ENCODE measurements at places on chromosomes 7 and 10.
A peak's percentile ranks its signal among the peaks of the same experiment; 100 is the strongest.

- H3K36me3 ChIP-seq, result no peaks in the 10 kb centered on the region
- no peak overlapping the region for H3K27ac ChIP-seq
- peaks cover 31% of the 10 kb centered on the region for H3K4me1 ChIP-seq
- peaks cover 2% of the 10 kb centered on the region for H3K27me3 ChIP-seq
- H3K4me3 ChIP-seq, result peak overlapping the region; percentile 79
- DNase-seq, result no peak
Observed at GRCh38 chr10:31604646-31605170, 285.7 kb downstream of the ZEB1 start.

DNA sequence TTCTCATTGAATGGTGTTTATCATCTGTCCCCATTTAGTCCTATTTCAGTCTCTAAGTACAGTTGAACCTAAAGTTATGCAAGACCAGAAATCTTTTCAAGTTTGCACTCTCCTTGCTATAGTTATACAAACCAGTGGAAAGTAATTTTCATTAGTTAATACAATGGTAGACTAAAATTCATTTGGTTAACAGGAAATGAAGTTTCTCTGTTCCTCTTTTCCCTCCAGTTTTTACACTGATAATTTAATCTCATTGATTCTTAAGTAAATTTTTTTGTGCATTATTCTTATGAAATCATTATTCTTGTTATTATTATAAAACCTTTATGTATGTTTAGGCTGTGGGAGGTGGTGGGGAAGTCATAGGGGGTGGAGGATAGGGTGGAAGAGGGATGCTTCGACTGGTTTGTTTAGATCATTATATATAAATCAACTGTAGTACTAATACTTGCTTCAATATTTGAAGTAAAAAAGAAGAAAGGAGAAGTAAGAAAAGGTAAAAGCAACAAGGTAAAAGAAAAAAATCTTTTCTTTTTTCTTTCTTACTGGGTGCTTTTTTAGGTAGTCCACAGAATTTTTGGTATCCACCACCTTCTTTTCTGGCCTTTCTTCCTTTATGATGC lies 104.1 kb downstream of the GPR85 start:
- no peak for DNase-seq
- H3K36me3 ChIP-seq, result no peaks in the 10 kb centered on the region
- no peak overlapping the region for H3K27ac ChIP-seq
- H3K27me3 ChIP-seq, result no peaks in the 10 kb centered on the region

DNA sequence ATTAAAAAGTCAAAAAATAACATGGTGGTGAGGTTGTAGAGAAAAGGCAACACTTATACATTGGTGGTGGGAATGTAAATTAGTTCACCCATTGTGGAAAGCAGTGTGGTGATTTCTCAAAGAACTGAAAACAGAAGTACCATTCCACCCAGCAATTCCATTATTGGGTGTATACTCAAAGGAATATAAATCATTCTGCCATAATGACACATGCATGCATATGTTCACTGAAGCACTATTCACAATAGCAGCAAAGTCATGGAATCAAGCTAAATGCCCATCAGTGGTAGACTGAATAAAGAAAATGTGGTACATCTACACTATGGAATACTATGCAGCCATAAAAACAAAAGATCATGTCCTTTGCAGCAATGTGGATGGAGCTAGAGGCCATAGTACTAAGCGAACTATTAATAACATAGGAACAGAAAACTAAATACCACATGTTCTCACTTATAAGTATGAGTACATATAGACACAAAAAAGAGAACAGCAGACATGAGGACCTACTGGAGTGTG lies 66.1 kb upstream of the MKLN1 start:
- peaks cover 2% of the 10 kb centered on the region for H3K27me3 ChIP-seq
- H3K4me1 ChIP-seq, result no peaks in the 10 kb centered on the region
- no peak for DNase-seq
- no peak overlapping the region for H3K4me3 ChIP-seq
- no peaks in the 10 kb centered on the region for H3K36me3 ChIP-seq

DNA sequence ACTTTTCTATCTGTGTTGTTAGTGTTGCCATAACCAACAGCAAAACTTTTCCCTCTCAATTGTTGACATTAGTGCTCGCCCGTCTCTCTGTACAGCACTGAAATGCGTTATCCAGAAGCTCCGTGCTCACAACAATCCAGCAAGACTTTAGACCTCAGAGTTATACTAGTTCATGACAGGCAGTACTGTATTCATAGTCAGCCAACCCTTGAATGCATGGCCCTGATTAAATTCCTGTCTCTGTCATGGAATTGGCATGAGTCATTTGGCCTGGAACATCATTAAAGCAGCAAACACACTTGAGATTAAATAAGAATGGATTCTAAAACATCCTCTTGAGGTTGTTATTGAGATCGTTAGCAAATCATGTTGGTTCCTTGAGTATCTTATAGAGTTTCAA lies 405.5 kb upstream of the C7orf33 start:
- H3K4me1 ChIP-seq, result no peaks in the 10 kb centered on the region
- H3K27ac ChIP-seq, result no peak overlapping the region
- H3K27me3 ChIP-seq, result peaks cover 7% of the 10 kb centered on the region
- DNase-seq, result no peak

DNA sequence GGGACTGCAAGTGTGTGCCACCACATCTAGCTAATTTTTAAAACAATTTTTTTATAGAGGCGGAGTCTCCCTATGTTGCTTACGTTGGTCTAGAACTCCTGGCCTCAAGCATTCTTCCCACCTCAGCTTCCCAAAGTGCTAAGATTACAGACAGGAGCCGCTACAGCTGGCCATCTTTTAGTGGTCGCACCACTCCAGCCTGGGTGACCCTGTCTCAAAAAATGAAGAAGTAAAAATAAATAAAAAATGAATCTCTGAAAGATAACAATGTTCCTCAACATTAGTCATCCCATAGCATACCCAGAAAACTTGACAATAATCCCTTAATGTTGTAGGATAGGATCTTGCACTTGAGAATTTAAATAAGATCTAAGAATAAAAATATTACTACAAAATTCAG lies 18.2 kb downstream of the WBP1L start:
- peaks cover 30% of the 10 kb centered on the region for H3K4me1 ChIP-seq
- H3K36me3 ChIP-seq, result peaks cover 10% of the 10 kb centered on the region
- H3K4me3 ChIP-seq, result no peak overlapping the region
- H3K27me3 ChIP-seq, result no peaks in the 10 kb centered on the region
- no peak for DNase-seq
- H3K27ac ChIP-seq, result no peak overlapping the region

- H3K4me1 ChIP-seq, result no peaks in the 10 kb centered on the region
- H3K27ac ChIP-seq, result no peak overlapping the region
- H3K27me3 ChIP-seq, result no peaks in the 10 kb centered on the region
- no peak overlapping the region for H3K4me3 ChIP-seq
Observed at GRCh38 chr10:124517931-124518330, 56.3 kb downstream of the LHPP start.

DNA sequence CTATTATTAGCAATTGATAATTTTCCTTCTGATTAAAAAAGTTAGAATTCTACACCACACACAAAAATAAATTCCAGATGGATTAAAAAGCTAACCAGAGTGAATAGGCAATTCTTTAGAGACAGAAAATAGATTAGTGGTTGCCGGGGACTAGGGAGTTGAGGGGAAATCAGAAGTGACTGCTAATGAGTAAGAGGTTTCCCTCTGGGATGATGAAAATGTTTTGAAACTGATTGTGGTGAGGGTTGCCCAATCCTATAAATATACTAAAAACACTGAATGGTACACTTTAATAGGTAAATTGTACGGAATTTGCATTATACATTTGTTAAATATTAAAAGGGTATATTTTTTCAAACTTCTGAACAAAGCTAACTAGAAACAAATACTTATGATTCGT lies 214.9 kb downstream of the GPAM start:
- no peaks in the 10 kb centered on the region for H3K4me1 ChIP-seq
- H3K4me3 ChIP-seq, result no peak overlapping the region
- no peak for DNase-seq
- no peak overlapping the region for H3K27ac ChIP-seq
- no peaks in the 10 kb centered on the region for H3K27me3 ChIP-seq

GRCh38 chr7:103687951-103688350 lies 241.9 kb upstream of the SLC26A5 start:
- no peak for DNase-seq
- H3K27me3 ChIP-seq, result peaks cover 7% of the 10 kb centered on the region
- H3K36me3 ChIP-seq, result no peaks in the 10 kb centered on the region
- H3K4me3 ChIP-seq, result no peak overlapping the region
- H3K4me1 ChIP-seq, result no peaks in the 10 kb centered on the region
